ENCODE measurements at places on chromosomes 5 and 9.

DNA sequence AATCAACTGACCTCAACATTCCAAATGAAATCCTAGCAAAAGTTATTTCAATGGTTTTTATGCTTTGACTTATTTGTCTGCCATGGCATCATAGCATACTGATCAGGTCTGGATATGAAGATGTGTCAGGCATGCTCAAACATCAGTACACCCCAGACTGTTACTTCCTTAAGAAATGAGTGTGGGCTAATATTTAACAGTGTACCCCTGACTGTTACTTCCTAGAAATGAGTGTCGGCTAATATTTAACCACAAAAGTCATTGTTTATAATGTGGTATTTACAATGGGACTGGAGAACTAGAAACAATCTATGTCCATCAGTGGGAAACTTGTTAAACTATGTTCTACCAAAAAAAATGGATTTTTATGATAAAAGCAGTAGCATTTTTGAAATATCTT lies 38.1 kb upstream of the HNRNPA0 start:
- DNase-seq: no peak

GRCh38 chr9:116549786-116550660 lies 137.1 kb upstream of the TRIM32 start:
- no peak for DNase-seq

- peak; percentile 45 for DNase-seq
Observed at GRCh38 chr9:114155995-114156656, 789 bp downstream of the COL27A1 start.

DNA sequence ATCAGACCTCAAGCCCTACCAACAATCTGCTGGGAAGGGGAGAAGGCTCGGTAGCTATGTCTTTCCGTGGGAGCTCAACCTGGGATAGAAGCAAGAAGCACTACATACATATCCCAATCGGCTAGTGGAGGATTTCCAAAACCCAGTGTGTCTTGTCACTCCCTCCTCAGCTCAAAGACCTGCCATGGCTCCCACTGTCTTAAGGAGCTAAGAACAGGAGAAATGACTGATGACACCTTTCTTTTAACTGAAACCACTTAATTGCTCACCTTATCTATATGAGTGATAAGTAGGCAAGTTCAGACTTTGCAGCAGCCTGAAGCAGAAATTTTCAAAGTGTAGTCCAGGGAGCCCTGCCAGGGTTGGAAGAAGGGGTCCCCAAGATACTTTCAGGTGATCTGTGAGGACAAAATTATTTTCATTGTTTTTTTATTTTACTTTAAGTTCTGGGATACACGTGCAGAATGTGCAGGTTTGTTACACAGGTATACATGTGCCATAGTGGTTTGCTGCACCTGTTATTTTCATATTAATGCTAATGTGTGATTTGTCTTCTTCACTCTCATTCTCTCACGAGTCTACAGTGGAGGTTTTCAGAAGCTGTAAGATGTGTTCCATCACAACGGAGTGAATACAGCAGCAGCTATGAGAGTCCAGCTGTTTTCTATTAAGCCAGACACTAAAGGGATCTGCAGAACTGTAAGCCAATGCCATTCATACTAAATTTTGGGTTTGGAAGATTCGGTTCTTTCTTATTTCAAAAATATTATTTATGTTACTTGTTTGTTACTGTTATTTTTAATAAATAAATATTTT lies 41.4 kb downstream of the PAX5 start:
- DNase-seq: no peak

- DNase-seq: peak; percentile 11
Observed at GRCh38 chr5:131647048-131647769, 12.2 kb upstream of the RAPGEF6 start.

DNA sequence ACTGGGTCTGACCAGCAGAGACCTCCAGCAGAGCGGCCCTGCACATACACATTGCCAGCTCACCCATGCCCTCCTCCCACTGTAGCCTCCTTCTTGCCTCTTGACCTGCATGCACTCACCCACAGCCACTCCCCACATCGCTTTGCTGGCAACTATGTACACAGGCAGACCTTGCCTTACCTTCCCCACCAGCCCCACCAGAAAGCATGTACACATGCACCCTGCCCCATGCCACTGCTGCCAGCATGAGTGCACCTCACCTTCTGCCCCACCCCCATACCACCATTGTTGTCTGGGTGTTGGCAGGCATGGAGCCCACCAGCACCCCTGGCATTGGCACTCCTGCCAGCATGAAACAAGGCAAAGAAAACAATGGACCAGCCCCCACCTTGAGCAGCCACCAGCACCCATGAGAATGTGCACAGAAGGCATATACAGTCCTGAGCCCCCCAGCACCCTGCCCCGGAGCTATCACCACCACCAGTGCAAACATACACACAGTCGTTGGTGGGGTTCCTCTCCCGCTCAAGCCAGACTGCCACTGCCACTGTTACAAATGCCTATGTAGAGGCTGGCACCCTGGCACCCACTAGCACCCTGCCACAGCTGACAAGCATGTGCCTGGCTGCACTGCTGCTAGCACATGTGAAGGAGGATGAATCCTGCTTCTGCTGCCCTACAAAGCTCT lies 171.4 kb upstream of the NR4A3 start:
- no peak for DNase-seq

DNA sequence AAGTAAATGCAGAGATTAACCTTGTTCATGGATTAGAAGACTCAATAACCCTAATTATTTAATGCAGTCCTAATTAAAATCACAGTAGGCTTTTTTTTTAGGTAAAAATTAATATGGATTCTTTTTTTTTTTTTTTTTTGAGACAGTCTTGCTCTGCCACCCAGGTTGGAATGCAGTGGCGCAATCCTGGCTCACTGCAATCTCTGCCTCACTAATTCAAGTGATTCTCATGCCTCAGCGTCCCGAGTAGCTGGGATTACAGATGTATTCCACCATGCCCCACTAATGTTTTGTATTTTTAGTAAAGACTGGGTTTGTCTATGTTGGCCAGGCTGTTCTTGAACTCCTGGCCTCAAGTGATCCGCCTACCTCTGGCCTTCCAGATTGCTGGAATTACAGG lies 40.6 kb downstream of the DENND4C start:
- no peak for DNase-seq

- DNase-seq: no peak
Observed at GRCh38 chr5:5784101-5784500, 361.6 kb downstream of the ICE1 start.

GRCh38 chr9:504921-505740 lies 290.5 kb downstream of the DOCK8 start:
- DNase-seq: no peak

DNA sequence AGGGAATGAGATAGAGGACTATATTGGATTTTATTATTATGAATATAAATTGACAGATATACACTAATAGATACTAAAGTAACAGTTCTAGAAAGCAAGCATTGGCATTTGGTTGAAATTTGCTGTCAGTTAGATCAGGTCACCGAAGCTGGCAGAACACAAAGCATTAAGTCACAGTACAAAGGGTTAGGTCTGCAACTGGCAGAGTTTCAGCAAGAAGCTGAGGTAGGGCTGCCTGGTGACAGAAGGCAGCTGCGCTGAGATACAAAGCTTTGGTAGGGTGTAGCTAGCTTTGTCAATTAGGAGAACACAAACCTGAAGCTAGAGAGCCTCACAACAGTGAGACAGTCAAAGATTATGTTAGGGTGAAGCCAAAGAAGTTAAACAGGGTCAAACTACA lies 6.3 kb upstream of the CSNK1G3 start:
- DNase-seq: no peak

- no peak for DNase-seq
Observed at GRCh38 chr9:107039542-107039941, 176.6 kb downstream of the ZNF462 start.

Measured in inflammatory macrophage treated with lipopolysaccharide for 1 hour (primary cell).